ENCODE measurements at places on chromosomes 2 and 18.

DNA sequence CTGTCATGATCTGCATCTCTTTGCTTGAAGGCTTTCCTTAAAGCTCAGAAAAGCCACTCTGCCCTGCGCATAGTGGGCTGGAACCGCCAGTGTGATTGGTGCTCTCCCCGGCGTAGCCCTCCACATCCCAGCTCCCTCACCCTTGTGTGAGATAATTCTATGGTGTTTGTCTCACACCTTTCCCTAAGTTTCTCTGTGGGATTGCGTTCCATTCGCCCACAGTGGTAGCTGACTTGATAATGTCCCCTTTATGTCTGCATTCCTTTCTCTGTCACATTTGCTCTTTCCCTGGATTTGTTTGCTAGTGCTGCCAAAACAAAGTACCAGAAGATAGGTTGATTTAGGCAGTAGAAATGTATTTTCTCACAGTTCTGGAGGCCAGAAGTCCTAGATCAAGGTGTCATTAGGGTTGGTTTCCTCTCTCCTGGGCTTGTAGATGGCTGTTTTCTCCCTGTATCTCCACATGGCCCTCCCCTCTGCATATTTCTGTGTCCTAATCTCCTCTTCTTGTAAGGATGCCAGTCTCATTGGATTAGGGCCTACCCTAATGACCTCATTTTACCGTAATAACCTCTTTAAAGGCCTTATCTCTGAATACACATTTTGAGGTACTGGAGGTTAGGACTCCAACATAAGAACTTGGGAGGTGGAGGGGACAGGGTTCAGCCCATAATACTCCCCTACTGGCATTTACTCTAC, 7.4 kb upstream of the TMEM87B start:
- DNase-seq = no peak

DNA sequence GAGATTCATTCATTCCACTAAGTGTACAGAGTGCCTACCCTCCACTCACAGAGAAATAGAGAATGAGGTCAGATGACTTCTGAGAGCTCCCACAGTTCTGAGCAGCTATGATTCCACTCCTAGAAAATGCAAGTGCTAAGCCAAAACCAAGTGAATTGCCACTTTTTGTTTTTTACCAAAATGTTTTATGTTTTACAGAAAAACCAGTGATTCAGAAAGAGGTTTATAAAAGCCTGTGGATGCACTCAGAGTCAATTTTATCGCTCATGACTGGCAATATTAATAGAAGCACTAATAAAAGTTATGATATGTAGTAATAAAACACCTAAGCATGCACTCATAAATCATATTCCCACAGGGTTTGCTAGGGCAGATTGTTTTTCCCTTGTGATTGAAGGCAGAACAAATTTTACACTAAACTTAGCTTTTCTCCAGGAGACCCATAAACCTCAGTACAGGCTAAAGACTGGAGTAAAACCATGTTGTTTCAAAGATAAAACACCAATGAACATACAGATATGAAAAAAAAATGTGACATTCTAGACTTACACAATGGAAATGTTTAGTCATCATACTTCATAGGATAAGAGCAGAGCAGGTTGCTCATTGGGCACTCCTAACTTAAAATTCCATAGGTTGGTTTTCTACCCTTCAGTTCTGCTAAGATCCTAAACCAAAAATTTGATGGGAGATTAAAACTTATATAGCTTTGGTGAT, 67.5 kb downstream of the PDK1 start:
- DNase-seq = no peak

DNA sequence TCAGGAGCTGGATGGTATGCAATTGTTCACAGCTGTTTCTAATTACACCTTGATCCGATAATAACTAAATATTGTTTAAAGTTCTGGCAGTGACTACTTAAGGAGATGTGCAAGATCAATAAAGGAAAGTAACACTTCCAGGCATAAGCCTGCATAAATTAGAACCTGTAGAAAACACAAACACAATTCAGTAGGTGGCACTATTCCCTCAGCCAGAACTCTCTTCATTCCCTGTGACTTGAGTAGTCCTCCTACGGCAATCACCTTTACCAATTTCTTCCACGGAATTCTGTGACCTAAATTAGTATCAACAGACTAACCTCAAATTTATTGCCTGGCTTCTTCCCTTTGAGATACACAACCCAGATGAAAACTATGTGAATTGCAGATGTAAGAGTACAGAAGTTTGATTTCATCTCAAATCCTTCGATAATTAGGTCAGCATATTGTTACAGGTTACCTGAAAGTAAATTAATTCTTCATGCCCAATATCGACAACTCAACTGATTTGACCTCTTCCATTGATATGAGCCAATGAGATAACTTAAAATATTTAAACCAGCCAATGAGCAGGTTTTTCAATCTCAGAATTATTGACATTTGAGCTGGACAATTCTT, 137.8 kb downstream of the PID1 start:
- DNase-seq = no peak

DNA sequence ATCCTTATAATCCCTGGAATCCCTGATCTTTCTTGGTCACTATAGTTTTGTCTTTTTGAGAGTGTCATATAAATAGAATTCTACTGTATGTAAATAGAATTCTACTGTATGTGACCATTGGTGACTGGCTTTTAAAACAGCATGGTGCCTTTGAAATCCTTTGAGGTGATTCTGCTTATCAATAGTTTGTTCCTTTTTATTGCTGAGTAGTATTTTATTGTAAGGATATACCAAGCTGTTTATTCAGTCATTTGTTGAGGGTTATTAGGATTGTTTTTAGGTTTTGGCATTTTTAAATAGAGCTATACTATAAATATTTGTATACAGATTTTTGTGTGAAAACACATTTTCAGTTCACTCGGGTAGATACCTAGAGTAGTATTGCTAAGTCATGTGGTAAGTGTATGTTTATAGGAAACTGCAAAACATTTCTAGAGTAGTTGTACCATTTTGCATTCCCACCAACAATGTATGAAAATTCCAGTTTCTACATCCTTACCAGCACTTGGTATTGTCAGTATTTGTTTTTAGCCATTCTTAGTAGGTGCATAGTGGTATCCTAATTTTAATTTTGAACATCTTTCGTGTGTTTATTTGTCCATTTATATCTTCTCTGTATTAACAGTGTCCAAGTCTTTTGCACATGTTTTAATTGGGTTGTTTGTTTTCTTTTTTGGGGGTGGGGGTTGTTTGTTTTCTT, 45.6 kb downstream of the RAB3GAP1 start:
- DNase-seq = no peak

DNA sequence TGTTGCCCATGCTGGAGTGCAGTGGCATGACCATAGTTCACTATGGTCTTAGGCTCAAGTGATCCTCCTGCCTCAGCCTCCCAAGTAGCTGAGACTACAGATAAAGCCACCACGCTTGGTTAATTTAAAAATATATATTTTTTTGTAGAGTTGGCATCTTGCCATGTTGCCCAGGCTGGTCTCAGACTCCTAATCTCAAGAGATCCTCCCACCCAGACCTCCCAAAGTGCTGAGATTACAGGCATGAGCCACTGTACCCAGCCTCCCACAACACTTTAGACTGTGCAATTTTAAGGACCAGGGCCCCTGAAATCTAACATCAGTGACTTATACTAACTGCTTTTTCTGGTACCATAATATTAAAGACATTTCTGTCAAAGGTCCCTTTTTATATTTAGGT, 5.2 kb downstream of the TXNDC2 start:
- DNase-seq = no peak

DNA sequence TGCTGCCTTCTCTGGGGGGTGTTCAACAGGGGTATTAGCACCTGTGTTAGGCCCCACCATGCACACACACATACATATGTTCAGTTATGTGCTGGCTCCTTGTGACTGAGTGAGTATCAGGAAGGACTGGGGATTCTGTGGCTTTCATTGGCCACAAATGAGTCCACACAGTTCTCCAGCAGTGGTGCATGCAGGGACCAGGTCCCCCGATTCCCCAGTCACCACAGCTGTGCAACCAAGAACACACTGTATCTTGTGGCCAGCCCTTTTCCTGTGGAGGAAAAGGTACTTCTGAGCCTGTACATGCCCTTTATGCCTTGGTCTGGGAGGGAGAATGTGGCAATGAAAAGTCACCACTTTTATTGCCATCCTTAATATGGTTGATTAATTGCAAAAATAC, 74.9 kb upstream of the KLF7 start:
- no peak for DNase-seq

- no peak for DNase-seq
Observed at GRCh38 chr2:45809205-45809604, 157.7 kb downstream of the PRKCE start.

- DNase-seq = no peak
Observed at GRCh38 chr2:154537843-154538450, 160.5 kb upstream of the KCNJ3 start.

- peak; percentile 37 for DNase-seq
Observed at GRCh38 chr2:134411828-134412638, 158.2 kb downstream of the MGAT5 start.

DNA sequence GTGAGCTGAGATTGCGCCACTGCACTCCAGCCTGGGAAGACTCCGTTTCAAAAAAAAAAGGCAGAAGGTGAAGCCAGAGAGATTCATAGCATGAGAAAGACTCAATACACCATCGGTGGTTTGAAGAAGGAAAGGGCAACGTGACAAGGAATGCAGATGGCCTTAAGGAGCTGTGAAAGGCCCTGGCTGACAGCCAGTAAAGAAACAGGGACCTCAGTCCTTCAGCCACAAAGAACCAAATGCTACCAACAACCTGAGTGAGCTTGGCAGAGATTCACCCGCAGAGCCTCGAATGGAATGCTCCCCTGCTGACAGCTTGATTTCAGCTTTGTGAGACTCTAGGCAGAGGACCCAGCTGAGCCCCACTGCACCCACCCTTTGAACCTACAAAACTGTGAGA, 154.9 kb upstream of the NDUFV2 start:
- DNase-seq = no peak

DNA sequence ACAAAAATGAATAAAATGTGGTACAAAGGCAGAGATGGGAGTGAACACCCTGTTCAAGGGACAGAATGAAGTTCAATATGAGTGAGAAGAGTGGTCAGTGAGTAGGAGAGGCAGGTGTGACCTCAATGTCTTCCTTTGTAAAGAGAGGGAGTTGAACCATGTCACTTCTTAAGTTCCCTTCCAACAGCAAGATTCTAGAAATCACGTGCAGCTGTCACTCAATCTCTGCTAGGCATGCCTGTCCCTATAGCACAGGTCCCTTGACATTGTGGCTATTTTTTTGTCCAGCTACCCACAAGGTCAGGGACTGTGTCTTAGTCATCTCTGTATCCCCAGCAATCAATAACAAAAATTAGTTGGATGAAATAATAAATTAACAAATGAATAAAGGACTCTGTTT, 66.9 kb downstream of the VSNL1 start:
- DNase-seq = no peak

GRCh38 chr2:20185176-20186022, 39.5 kb downstream of the SDC1 start:
- DNase-seq = no peak

DNA sequence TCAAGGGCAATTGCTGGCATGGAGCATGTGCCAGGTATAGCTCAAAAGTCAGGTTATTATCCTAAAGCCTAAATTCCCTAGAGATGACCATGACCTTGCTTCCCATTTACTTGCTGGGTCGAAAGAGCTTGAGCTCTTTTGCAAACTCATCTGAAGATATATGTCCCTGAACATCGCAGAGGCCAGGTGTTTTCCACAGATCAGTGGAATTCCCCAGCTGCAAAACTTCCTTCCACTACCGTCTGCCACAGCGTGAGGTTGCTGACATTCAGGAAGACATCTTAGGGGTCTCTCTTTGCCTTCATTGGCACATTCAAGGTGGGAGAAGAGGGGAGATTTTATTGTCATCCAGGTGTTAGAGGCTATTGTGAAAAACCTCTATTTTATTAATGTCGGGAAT, 171.0 kb downstream of the MIB1 start:
- DNase-seq = no peak

GRCh38 chr2:218364196-218364595, 7.5 kb downstream of the CATIP start:
- DNase-seq = no peak

DNA sequence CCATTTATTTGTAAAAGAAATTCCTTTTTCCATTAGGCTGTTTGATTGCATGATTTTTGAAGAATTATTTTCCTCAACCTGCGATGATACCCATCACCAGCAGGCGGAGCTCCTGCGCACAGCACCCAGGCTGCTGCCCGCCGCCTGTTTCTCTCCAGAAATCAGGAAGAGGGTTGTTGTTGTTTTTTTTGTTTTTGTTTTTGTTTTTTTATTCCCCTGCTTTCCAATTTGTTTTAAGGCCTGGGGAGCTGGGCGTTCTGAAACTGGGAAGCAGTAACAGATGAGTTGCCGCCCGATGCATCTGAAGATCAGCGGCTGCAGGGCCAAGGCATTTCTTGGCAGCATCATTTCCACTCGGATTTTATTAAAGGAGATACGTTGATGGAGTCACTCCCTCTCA, 132.1 kb downstream of the MBP start:
- DNase-seq = peak; percentile 40

DNA sequence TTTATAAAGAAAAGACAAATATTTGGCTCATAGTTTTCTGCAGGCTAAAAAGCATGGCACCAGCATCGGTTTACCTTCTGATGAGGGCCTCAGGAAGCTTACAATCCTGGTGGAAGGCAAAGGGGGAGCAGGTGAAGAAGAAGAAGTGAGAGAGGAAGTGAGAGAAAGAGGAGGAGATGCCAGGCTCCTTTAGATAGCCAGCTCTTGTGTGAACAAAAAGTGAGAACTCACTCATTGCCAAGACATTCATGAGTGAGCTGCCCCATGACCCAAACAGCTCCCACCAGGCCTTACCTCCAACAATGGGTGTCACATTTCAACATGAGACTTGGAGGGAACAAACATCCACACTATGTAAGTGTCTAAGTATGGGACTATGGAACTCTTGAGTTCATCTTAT, 14.3 kb downstream of the CCDC150 start:
- no peak for DNase-seq

- DNase-seq = peak; percentile 16
Observed at GRCh38 chr2:11863513-11864328, 117.3 kb downstream of the LPIN1 start.

Data from activated CD8-positive, alpha-beta memory T cell treated with anti-CD3 and anti-CD28 coated beads for 1 hour (primary cell).